ENCODE measurements at places on chromosomes 4 and X.

- peak; percentile 18 for DNase-seq
Measured at GRCh38 chrX:107677909-107678308, 49.6 kb downstream of the PRPS1 start.

GRCh38 chr4:100569196-100569595, 51.4 kb upstream of the EMCN start:
- DNase-seq, result no peak

- DNase-seq, result peak; percentile 57
Measured at GRCh38 chrX:7083468-7084396, 63.8 kb upstream of the STS start.

GRCh38 chr4:119942806-119943205, 123.8 kb downstream of the MAD2L1 start:
- DNase-seq, result no peak

- no peak for DNase-seq
Measured at GRCh38 chr4:83364312-83364711, 29.7 kb upstream of the HPSE start.

DNA sequence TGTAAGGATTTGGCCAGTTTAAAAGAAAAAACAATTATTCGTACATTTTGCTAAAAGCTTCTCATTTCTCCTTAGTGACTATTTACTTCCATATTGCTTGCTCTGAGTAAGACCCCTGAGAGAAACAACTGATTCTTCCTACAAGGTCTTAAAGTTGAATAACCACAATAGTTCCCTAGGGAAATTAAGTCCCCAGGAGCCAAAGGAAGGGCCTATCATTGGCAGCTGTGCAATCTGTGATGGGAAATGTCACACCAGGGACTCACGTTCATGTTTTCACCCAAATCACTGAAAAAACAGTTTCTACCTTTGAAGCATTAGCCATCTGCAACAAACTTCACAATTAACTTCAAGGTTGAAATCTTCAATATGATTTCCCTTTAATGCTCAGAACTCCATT, 66.7 kb downstream of the JADE1 start:
- DNase-seq, result no peak

DNA sequence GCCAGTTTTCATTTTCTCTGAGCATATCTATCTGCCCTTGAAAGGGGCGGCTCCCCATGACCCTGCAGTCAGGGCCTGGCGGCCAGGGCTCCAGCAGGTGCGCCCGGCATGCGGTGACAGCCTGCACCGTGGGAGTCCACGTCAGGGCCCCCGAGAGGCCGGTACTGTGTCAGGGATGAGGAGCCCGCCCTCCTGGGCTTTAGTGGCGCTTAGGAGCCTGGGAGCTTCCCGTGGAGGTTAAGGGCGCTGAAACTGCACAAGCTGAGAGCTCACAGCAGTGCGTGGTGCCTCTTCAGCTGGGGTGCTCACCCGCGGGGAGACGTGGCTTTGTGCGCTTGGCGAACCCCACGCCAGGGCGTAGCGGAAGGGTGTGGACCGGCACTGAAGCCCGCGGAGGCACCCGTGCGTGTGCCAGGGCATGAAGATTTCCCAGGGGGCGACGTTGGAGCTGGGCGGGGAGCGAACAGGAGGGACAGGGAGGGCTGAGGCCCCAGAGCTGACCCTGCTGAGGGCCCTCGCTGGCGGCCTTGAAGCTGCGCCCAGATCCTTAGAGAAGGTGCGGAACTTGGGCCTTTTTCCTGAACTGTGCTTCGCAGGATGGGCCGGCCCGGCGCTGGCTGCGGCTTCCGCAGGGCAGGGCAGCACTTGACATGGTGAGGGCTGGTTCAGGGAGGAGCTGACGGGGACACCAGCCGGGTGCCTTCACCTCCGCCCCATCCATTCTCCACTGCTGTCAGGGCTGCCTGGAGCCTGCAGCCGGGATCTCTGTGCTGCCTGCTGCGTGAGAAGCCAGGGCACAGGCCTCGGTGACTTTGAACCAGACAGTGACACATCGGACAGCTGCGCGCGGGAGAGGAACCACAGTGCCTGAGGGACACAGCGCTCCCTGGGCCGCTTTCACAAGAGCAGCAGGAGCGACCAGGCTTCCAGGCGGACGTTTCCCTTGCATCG, 32.9 kb downstream of the HTT-AS start:
- peak; percentile 51 for DNase-seq

GRCh38 chr4:142356118-142356759, 489.9 kb downstream of the INPP4B start:
- no peak for DNase-seq

GRCh38 chr4:25861280-25861950, 1.4 kb downstream of the SEL1L3 start:
- DNase-seq, result peak; percentile 22

DNA sequence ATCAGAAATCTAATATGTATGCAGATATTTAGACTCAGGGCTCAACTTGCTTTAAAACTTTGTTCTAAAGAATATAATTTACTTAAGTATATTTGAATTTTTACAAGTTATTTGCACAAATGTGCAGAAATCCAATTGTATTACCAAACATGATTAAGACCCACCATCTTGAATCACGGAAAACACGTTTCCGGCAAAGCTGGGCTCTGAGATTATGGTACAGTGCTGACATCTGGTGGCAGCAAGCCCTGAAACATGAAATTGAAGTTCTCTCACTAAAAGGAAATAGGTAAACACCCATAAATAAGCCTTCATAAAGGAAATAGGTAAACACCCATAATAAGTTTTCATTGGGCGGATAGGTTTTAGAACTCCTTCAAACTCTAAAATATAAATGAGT, 98.3 kb upstream of the MAOA start:
- DNase-seq, result peak; percentile 65

GRCh38 chr4:20319825-20320612, 68.3 kb downstream of the SLIT2 start:
- DNase-seq, result no peak

DNA sequence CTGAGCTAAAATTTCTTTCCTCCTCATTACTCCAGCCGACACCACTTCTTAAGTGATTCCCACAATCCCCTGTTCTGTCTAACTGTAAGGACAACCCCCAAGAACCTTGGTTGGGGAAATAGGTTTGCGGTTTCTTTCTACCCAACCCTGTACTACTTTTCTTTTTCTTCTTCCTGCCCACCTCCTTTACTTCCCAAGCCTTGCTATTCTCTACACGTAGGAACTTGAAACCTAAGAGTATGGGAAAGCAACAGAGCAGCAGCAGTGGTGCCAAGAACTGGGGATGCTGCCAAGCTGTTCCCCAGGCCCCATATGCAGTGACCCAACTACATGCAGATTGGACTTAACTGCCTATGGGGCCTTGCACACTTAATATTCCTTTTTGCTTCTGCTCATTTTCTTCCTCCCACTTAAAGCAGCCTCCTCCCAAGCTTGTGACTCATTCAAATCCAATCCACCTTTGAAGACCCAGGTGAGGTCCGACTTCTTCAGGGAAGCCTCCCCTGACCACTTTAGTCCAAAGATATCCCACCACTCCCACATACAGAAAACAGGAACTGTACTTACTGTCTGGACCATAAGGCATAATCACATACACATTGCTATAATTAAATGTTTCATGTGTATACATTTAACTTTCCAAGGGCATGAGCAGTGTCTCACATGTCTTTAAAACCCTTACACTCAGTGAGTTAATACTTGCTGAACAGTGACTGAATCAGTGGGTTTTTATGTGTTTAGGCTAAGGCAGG, 1.7 kb downstream of the FAM120C start:
- no peak for DNase-seq

Data from CD4-positive, alpha-beta T cell treated with Interleukin-17A for 1 hour (primary cell).